Hippocampal formation (tissue), 2 donors: ENCODE measurements at places on chromosomes 4 and X.

- DNase-seq, result no peak
These were observed 376.2 kb downstream of the PCDH18 start for GRCh38 chr4:137156054-137156453.

- no peak for DNase-seq
These were observed 32.2 kb downstream of the COPS4 start for GRCh38 chr4:83067058-83067639.

- DNase-seq, result no peak
These were observed 130.7 kb upstream of the GUCY1A1 start for GRCh38 chr4:155535802-155536454.

- DNase-seq, result peak; percentile 5
These were observed 52.4 kb downstream of the SEPTIN11 start for GRCh38 chr4:77001907-77002306.

GRCh38 chr4:156396534-156396933 is 442.9 kb upstream of the CTSO start:
- DNase-seq, result no peak

- no peak for DNase-seq
These were observed 335.1 kb downstream of the SMARCA1 start for GRCh38 chrX:129188231-129188630.

DNA sequence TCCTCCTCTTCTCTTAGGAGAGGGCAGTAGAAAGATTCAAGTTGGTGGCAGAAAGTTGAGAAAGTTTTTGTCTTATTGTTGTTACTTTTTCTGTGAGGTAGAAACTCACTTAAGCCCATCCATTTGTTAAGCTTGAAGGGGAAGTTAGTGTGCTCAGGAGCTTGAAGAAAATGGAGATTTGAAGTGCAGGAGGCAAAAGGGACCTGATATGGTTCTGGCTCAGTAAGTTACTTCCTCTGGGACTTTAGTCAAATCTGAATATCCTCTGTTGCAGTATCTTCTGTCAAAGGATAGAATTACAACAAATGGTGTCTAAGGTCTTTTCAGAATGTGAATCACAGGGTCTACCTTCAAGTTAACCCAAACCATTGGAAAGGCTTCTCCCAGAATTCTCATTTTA is 46.2 kb downstream of the CXCL13 start:
- no peak for DNase-seq

- no peak for DNase-seq
These were observed 90.6 kb downstream of the SORBS2 start for GRCh38 chr4:185721190-185722028.

DNA sequence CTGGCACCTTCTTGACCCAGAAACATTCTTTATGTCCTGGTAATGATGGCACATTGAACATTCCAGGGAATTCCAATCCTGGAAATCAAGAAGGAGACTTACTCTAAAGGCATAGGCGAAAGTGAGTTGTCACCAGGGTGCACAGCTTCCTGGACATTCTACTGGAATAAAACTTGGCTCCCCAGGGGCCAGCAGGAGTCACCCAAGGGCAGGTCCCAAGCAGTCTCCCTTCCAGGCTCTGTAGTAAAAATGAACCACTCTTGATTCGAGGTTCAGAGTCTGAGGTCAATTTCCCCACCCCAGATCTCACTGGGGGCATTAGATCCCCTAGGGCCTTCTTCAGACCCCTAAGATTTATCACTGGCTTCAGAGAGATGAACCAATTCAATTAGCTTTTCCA is 338.7 kb upstream of the GATB start:
- DNase-seq, result no peak

DNA sequence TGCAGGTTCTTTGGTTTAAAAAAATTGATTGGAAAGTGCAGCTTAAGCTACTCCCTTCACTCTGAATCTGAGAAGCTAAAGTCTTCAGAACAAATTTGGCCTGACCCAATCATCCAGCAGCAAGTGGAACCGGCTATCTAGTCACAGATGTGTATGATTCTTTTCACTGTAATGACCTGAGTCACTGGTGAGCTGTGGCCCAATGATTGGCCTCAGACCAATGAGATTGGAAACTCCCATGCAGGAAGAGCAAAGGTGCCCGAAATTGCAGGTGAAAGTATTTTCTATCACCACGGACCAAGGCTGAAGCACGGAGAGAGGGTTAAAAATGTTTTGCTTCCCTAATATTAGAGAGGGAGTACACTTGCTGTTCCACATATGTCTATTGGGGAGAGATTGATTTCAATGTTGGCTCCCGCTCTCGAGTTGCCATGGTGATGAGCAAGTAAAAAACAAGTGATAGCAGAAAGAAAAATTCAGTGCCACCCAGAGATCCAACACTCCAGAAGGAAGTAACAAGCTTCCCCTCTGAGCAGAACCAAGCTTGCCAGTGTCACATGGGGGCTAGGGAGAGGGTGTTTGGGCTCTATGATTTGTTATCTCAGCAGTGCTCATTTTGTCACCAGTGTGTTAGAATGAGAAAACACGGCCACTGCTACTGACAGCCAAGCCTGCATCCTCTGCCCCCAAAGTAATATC is 11.2 kb downstream of the RIPPLY1 start:
- DNase-seq, result no peak

GRCh38 chrX:23228950-23229448 is 105.7 kb upstream of the PTCHD1 start:
- DNase-seq, result no peak

DNA sequence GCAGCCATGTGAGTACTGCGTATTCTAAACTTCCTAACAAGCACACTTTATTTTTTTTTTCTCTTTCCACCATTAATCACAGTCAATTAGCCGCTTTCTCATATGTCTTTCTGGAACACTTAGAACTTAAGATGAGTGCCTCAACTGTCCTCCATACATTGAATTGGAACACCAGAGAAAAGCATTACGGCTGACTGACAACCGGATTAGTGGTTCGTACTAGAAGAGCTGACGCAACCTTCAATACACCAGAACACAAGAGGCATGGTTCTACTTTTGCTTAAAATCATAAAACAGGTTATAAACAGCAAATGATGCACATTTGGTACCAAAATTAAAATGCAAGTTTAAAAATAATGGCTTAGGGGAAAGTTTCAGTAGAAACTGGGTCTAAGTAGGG is 3.3 kb downstream of the TMEM47 start:
- DNase-seq, result no peak

GRCh38 chr4:71494539-71494938 is 155.7 kb downstream of the SLC4A4 start:
- DNase-seq, result no peak

DNA sequence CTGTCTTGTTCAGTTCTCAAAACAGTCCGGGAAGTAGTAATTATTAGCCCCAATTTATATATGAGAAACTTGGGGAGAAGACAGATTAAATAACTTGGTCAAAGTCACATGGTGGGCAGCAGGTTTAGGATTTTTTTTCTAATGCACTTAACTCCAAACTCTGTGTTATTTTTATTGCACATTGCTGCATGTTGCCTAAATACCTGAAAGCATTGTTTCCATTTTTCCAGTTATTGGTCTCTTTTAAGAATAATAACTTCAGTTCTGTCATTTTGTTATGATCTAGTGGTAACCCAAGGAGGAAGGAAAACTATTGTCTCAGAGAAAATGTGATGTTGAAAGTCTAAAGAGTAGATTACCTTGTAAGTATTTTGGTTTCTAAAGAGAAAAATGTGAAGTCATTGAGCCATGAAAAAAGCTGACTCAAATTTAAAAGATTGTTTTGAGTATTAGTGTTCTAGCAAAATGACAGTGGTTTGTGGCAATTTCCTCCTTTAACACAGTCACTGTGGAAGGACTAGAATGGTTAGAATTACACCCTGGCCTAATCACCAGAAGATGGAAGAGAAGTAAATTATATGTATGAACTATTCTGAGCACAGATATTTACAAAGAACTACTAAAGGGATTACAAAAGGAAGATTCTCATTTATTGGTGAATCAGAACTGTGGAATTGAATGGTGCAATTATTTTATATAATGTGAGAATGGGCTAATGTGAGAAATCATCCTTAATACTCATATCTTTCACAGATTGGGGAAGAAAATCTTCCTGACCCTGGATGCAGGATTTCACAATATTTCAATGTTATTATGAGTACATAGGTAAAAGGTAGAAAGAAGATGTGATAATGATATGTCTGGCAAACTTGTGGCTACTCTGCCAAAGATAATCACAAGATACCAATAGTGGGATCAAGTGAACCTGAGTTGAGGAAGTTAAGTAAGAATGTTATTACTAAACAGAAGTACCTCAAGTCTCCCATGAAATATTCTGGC is 21.7 kb upstream of the CXCL8 start:
- no peak for DNase-seq

DNA sequence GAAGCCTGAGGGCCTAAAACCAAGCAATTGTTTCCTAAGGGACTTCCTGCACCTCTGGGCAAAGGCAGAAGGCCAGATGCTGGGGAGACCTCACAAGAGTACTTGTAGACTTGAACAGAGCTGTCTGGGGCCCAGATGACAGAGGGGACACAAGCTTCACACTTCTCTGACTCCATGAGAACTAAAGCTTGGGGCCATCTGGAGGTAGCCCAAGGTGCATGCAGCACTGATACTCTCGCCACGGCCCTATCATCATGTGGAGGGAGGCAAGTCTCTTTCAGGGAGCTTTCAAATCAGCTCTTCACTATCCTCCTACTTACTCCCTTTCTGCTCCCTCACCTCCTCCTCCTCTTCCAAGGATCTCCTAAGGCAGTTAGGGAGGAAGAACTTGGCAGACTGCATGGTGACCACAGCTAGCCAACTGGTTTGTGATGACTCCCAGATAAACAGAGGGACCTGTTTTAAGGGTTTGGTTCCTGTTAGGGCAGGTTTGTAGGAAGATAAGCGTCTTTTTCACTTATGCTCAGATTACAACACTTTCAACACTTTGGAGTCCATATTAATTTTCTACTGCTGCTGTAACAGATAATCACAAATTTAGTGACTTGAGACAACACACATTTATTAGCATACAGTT is 23.8 kb downstream of the MSL3 start:
- DNase-seq, result no peak

DNA sequence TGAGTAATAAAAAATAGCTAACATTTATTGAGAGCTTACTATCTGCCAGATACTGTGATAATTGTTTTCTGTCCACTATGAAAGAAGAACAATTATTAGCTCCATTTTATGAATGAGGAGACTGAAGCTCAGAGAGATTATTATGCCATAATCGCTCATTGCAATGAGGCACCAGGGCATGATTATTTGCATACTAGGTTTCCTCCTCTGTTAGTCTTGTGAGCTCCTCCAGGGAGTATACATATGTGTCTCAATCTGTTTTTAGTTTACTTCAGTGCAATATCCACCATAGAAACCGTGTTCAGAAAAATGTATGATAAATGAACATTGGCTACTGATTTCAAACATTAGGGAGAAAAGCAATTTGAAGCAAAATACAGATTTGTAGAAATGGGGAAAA is 139.4 kb upstream of the OTUD4 start:
- DNase-seq, result no peak

DNA sequence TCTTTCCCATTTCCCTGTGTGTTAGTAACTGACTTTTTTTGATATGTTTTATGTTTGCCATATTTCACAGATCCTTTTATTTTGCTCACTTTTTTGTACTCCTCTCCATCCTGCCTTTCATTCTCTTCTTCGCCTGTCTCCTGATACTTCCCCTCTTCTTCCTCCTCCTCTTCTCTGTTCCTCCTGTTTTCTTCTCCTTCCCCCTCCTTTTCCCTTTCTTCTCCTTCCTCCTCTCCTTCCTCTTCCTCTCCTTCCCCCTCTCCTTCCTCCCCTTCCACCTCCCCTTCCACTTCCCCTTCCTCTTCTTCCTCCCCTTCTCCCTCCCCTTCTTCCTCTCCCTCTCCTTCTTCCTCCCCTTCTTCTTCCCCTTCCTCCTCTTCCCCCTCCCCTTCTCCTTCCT is 41.7 kb downstream of the RPGR start:
- no peak for DNase-seq

GRCh38 chrX:130625386-130625785 is 223.6 kb downstream of the RBMX2 start:
- DNase-seq, result no peak

DNA sequence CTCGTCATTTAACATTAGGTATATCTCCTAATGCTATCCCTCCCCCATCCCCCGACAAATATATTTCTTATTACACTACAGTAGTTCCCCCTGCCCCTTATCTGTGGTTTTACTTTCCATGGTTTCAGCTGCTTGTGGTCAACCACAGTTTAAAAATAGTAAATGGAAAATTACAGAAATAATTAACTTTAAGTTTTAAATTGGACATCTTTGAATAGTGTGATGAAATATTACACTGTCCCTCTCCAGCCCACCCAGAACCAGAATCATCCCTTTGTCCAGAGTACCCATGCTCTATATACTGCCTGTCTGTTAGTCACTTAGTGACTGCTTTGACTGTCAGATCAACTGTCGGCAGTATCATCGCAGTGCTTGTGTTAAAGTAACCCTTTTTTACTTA is 47.4 kb upstream of the VEGFC start:
- no peak for DNase-seq

GRCh38 chr4:54958236-54958635 is 167.2 kb downstream of the KDR start:
- DNase-seq, result no peak

DNA sequence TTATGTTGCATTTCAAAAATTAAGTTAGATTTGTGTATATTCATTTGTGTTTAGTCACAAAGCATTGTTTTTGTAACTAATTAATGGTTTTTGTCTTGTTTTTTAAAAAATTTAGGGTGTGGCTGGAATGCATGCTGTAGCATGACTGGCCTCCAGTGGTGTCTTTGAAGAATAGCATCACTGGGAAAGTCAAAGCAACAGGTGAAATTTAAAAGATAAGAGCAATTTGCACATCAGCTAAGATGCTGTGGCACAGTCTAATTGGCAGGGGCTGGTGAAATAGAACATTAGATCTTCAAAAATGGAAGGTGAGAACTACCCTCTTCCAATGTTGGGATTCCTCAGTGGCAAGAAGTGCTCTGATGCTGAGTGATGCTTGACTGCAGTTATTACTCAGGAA is 45.3 kb downstream of the ANK2 start:
- no peak for DNase-seq

DNA sequence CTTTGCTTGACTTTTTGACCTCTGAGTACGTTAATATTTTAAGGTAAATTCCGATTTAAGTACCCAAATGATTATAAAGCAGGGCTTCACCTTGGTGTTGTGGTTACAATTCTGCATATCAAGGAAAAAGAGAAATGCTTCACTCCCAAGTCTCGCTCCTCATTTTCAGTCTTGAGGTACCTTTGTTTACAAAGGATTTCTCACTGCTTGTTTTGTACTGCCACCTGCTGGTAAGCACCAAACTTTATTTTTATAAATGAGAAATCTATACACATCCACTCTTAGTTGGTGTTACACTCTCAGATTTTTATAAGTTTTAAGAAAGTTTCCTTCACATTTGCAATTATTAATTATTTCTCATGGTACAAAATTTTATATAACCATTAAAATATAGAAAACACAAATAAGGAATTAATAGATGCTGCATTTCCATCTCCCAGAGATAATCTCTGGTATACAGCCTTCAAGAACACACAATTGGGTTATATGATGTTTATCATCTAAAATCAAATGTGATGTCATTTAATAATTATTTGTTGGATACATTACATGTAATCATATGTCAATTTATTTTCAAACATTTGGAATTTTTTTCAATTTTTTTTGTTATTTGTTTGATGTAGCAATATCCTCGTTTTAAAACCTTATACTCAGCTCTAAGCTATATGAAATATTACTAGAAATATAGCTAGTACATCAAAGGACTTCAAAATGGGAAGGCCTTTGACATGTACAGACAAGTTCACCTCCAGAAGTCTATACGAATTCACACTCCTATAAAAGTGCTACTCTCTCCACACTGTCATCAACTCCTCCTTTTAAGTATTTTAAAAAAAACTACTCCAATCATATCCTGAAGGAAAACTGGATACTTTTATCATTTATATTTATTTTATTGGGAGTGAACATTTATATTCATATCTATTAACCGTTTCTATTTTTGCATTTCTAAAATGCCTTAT is 179.9 kb downstream of the KCNIP4 start:
- DNase-seq, result no peak

GRCh38 chr4:74886484-74886883 is 46.4 kb upstream of the PARM1 start:
- no peak for DNase-seq
